ENCODE measurements at places on chromosomes 3 and 15. TPM values are rescaled to one million over a fixed set of nuclear protein-coding genes. Genes with fewer than 3 reads are reported as not detected.

GRCh38 chr3:55935241-55935640, 448.1 kb upstream of the WNT5A start:
- no peak for ATAC-seq

NPHP3 gene
- total RNA-seq, result 20.1 TPM

- no peak for ATAC-seq
Observed at GRCh38 chr15:31402003-31402402, 75.4 kb downstream of the KLF13 start.

- peak; percentile 99 for ATAC-seq
Observed at GRCh38 chr3:124859025-124859424, 28.1 kb downstream of the ITGB5 start.

GRCh38 chr3:170307671-170308405, 49.7 kb upstream of the SKIL start:
- ATAC-seq, result no peak

DNA sequence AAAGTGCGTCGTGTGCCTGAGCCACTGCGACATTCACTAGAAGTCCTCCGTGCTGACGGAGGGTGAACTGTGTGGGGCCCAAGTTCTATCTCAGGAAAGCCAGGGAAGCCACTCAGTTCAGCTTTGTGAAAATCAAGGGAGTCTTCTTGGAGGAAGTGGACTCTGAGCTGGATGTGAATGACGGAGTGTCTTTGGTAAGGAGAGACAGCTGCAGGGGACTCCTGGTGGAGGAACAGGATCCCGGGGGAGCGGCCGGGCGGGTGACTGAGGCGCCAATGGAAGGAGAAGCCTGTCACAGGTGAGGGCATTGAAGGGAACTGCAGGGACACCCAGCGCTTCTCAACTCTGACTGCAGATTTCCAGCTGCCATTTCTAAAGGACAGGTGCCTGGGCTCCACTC, 75.6 kb downstream of the APBA2 start:
- ATAC-seq, result no peak

RBP2 gene
- total RNA-seq, result 1.8 TPM

DNA sequence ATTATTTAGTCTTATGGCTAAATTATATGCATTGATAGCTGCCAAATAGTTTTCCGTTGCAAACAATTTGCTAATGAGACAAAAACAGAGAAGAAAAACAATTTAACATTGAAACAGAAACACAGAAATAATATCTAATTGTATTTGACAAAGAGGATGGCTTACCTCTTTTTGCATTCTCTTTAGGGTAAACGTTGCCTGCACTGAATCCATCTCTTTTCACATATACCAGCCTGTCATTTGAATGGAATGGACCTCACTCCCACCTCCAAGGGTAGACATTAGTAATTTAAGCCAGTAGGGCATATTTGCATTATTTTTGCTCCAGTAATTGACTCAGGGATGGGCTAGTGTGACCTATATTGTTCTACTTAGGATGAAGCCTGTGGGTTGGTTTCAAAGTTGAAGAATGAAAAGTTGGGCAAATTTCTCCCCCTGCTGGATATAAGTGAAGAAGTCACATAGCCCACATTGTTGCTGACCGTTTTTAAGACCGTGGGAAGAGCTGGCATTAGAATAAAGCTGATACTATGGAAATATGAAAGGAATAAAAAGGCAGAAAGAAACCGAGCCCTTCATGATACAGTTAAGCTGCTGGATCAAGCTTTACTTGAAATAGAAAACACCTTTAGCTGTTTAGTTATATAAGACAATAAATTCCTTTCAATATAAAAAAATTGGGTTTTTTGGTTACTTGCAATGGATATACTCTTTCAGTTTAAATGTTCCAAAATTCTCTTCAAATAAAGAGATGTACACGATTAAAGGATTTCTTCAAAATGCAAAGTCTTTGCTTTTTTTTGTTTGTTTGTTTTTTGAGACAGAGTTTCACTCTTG, 26.9 kb downstream of the PIERCE2 start:
- peak; percentile 62 for ATAC-seq

DNA sequence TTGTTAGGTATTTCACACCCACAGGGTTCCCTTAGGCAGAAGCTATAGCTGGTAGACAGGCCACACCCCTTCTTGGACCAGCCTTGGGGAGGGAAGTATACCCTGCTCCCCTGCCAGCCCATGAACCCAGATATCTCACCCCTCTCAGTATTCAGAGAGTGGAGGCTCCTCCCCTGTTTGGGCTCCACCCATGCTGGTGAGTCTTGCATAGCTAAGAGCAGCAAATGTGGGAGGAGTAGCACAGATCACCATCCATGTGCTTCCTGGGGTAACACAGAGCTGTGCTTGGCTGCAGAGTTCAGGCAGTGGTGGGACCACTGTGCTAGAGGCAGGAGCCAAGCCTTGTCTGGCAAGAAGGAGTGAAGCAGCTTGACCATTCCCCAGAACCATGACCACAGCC, 427.2 kb downstream of the ZIC1 start:
- ATAC-seq, result no peak

PRRT3 gene
- total RNA-seq, result 4.3 TPM

GRCh38 chr3:190690246-190690645, 172.2 kb downstream of the GMNC start:
- ATAC-seq, result no peak

SST gene
- total RNA-seq, result 14.5 TPM

DNA sequence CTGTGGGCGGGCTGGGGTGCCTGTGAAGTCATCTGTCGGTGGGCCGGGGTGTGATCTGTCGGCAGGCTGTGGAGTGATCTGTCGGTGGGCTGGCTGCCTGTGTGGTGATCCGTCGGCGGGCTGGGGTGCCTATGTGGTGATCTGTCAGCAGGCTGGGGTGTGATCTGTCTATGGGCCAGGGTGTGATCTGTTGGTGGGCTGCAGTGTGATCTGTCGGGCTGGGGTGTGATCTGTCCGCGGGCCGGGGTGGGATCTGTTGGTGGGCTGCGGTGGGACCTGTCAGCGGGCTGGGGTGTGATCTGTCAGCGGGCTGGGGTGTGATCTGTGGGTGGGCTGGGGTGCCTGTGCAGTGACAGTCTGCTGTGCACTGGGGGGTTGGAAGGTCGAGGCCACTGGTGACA, 204.5 kb downstream of the XXYLT1 start:
- ATAC-seq, result no peak

TMOD2 gene
- 70.4 TPM for total RNA-seq

DNA sequence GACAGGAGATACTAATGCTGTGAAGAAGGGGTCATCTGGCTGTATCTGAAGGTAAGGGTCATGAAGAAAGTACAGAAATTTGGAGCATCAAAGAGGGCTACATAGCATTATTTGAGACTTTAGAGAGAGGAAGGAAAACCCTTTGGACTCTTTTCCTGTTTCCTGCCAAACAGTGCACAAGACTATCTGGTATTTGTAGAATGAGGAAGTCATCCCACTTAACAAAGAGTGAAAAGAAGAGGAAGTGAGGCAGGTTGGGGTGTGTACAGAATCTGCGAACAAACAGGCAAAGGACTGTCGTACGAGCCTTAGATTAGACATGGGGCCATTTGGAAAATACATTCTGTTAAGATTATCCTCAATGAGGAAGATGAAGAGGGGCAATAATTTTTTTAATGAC, 546.8 kb upstream of the EPHA6 start:
- ATAC-seq, result no peak

LRRC34 gene
- 4.2 TPM for total RNA-seq

GRCh38 chr3:73351423-73352071, 273.2 kb downstream of the PDZRN3 start:
- no peak for ATAC-seq

- peak; percentile 60 for ATAC-seq
Observed at GRCh38 chr3:26963361-26963743, 340.8 kb downstream of the LRRC3B start.

- ATAC-seq, result no peak
Observed at GRCh38 chr3:59937201-59937600, 887.4 kb upstream of the CFAP20DC start.

DNA sequence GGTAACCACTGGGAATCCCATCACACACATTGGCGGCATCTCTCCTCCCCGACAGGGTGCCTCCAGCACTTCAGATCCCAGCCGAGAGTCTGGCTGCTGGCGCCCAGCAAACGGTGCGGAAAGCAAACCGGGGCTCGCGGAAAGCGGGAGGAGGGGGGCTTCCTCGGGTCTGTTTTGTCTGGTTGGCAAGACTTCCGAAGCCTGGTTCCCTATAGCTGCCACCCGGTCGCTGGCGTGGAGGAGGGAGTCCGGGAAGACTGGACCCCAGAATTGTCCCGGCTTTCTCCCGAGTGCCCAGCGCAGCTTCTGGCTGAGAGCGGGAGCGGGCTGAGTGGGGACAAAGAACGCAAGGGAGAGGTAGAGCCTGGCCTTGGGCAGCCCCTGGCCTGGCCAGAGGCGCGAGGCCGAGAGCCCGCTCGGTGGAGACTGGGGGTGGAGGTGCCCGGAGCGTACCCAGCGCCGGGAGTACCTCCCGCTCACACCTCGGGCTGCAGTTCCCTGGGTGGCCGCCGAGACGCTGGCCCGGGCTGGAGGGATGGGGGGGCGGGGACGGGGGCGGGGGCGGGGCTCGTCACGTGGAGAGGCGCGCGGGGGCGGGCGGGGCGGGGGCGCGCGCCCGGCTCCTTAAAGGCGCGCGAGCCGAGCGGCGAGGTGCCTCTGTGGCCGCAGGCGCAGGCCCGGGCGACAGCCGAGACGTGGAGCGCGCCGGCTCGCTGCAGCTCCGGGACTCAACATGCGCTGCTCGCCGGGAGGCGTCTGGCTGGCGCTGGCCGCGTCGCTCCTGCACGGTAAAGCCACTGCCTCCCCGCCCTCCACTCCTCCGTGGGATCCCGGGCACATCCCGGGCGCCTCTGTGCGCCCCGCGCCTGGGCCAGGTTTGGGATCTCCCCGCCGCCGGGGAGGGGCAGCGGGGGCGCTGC, at the start of gene CHRNA7:
CHRNA7 (plus strand) TSS at position 654 of the 920 bp plus-strand sequence; CDS start at position 734, 80 bp downstream.
- peak; percentile 87 for ATAC-seq

All from motor neuron (in vitro differentiated cells).